ENCODE measurements at places on chromosomes 1 and 21. TPM values are rescaled to one million over a fixed set of nuclear protein-coding genes. Genes with fewer than 3 reads are reported as not detected.

The RAP1GAP gene
- 0.26 TPM for total RNA-seq

The CRYBG2 gene
- not detected for total RNA-seq

The SPRR2F gene
- total RNA-seq = not detected

The KRTAP12-2 gene
- total RNA-seq = not detected

The TNNI3K gene
- total RNA-seq = 0.66 TPM

The TMEM63A gene
- 24.1 TPM for total RNA-seq

The PCNT gene
- total RNA-seq = 26.1 TPM

The PLEKHN1 gene
- under 0.01 TPM for total RNA-seq

The KRTAP6-1 gene
- total RNA-seq = not detected

The TNFRSF4 gene
- total RNA-seq = under 0.01 TPM

The OR2L8 gene
- not detected for total RNA-seq

The NHLH1 gene
- total RNA-seq = not detected

The PRAMEF25 gene
- total RNA-seq = not detected

The SLC2A5 gene
- total RNA-seq = 0.83 TPM

The SPATA1 gene
- total RNA-seq = 1.7 TPM

The TRIM46 gene
- 4.0 TPM for total RNA-seq

The KCNQ4 gene
- under 0.01 TPM for total RNA-seq

The COA6 gene
- 27.7 TPM for total RNA-seq

The CDK18 gene
- total RNA-seq = 1.5 TPM

The FLG2 gene
- not detected for total RNA-seq

The CLCA1 gene
- not detected for total RNA-seq

The IL6R gene
- 12.8 TPM for total RNA-seq

The KCND3 gene
- 2.3 TPM for total RNA-seq

The GJC2 gene
- total RNA-seq = 13.4 TPM

The MAB21L3 gene
- 0.66 TPM for total RNA-seq

The LRRC8B gene
- 0.83 TPM for total RNA-seq

The KCNA2 gene
- total RNA-seq = under 0.01 TPM

The EFNA3 gene
- 0.33 TPM for total RNA-seq

The TRAPPC10 gene
- 22.0 TPM for total RNA-seq

The NFASC gene
- 16.5 TPM for total RNA-seq

The TP73 gene
- total RNA-seq = not detected

The CYP4A22 gene
- not detected for total RNA-seq

The STK40 gene
- total RNA-seq = 10.5 TPM

The OR2L13 gene
- total RNA-seq = not detected

The SLC26A9 gene
- not detected for total RNA-seq

The ABL2 gene
- total RNA-seq = 85.4 TPM

The MNDA gene
- not detected for total RNA-seq

The TXNIP gene
- total RNA-seq = 773 TPM

The LMX1A gene
- total RNA-seq = not detected

The KCNJ9 gene
- under 0.01 TPM for total RNA-seq

The ITSN1 gene
- 25.4 TPM for total RNA-seq

The LCE3D gene
- not detected for total RNA-seq

The B3GALT5 gene
- total RNA-seq = under 0.01 TPM

The RAB7B gene
- 9.1 TPM for total RNA-seq

The RBM11 gene
- 0.17 TPM for total RNA-seq

The SPRR2G gene
- total RNA-seq = not detected

The TNNT2 gene
- not detected for total RNA-seq

All from fibroblast of lung (primary cell).